Right atrium auricular region (tissue), 2 donors: ENCODE measurements at places on chromosomes 13 and 19. TPM values are rescaled to one million over a fixed set of nuclear protein-coding genes. Genes with fewer than 3 reads are reported as not detected.

SCGB2B2 gene
- total RNA-seq: not detected

TMEM147 gene
- total RNA-seq: 93.3 TPM

SIGLECL1 gene
- not detected for total RNA-seq

PSG7 gene
- not detected for total RNA-seq

ZNF71 gene
- total RNA-seq: 9.8 TPM

FZR1 gene
- 20.6 TPM for total RNA-seq

ZNF563 gene
- 7.6 TPM for total RNA-seq

FUZ gene
- total RNA-seq: 22.5 TPM
